Mesothelial cell of epicardium (in vitro differentiated cells): ENCODE measurements at places on chromosomes 5 and 9. TPM values are rescaled to one million over a fixed set of nuclear protein-coding genes. Genes with fewer than 3 reads are reported as not detected.

GRCh38 chr9:123523001-123523400 lies 167.0 kb downstream of the CRB2 start:
- DNase-seq: no peak

GRCh38 chr5:133930061-133930812 lies 38.2 kb downstream of the C5orf15 start:
- DNase-seq: no peak

GRCh38 chr5:141877356-141878185 lies 639 bp downstream of the PCDH1 start:
- DNase-seq: no peak

GRCh38 chr5:151028717-151029116 lies 8.3 kb downstream of the GPX3 start:
- DNase-seq: no peak

- DNase-seq: peak; percentile 43
Observed at GRCh38 chr9:4987961-4988421, 2.9 kb downstream of the JAK2 start.

GRCh38 chr5:31783731-31784130 lies 144.8 kb downstream of the PDZD2 start:
- DNase-seq: no peak

- no peak for DNase-seq
Observed at GRCh38 chr5:173653822-173654523, 37.5 kb upstream of the BOD1 start.

DNA sequence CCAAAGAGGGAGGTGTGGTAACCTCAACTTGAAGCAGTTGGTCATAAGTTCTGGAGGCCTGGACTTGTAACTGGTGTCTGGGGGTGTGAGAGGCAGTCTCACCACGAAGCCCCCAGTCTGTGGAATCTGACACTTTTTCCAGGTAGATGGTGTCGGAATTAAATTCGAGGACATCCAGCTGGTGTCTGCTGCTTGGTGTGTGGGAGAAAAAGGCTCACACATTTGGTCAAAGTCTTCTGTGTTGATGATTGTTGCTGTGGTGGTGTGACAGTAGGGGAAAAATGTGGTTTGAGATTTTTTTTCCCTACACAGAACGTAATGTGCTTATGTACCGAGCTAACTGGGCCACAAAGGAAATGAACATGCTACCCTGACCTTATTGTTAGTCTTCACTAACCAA lies 251.9 kb downstream of the MAT2B start:
- no peak for DNase-seq

- DNase-seq: no peak
Observed at GRCh38 chr5:60820593-60821487, 23.2 kb downstream of the ELOVL7 start.

The ZNF300 gene
- total RNA-seq: 14.0 to 15.6 TPM (median 14.6 TPM) in 3 replicates

The LTC4S gene
- 4.7 to 5.2 TPM (median 5.0 TPM) in 3 replicates for total RNA-seq

The SV2C gene
- total RNA-seq: 0.02 to 0.18 TPM (median 0.05 TPM) in 3 replicates

The EGFLAM gene
- 6.8 to 7.1 TPM (median 7.1 TPM) in 3 replicates for total RNA-seq
